ENCODE measurements at places on chromosomes 3 and 15. TPM values are rescaled to one million over a fixed set of nuclear protein-coding genes. Genes with fewer than 3 reads are reported as not detected.

DNA sequence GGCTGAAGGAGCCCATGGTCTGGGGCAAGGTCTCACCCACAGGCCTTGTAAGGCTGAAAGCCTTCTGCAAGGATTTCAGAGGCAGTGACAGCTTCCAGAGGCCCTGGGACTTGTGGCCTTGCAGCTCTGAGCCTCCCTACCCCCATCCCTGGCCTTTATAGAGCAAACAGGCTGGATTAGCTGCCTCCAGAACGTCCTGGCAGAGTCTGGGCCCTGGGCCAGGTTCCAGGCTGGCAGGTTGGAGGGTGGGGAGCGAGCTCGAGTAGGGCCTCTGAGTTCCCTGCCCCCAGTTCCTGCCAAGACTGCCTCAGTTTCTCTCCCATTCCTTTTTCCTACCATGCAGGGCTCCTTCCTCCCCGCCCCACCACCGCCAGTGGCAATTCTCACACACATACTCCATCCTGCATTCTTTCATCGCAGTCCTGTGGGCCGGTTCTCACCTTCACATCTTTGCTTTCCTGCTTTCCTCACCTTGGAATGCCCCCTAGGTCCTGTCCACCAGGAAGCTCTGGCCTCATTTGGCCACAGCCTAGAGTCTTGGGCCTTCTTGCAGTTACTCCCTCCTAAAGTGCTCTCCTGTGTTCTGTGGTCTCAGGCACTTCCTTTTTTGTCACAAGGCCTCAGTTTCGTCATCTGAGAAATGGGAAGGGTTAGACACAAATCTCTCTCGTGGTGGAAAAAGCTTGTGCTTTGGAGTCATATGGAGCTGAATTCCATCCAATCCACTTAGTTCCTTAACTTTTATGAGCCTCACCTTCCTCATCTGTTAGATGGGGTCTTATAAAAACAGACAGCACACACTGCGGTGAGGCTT is 2.7 kb downstream of the LMAN1L start:
- DNase-seq, result no peak

DNA sequence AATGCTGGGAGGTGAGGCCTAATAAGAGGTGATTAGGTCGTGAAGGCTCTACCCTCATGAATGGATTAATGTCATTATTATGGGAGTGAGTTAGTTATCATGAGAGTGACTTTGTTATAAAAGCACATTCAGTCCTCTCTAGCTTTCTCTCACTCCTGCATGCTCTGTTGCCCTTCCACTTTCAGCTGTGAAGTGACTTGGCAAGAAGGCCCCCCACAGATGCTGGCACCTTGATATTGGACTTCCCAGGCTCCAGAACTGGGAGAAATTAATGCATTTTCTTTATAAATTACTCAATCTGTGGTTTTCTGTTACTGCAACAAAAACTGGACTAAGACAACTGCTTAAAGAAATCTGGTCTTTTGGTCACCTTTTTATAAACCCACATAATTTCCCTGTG is 144.3 kb downstream of the FBN1 start:
- no peak for DNase-seq

The ANKRD63 gene
- not detected for total RNA-seq

DNA sequence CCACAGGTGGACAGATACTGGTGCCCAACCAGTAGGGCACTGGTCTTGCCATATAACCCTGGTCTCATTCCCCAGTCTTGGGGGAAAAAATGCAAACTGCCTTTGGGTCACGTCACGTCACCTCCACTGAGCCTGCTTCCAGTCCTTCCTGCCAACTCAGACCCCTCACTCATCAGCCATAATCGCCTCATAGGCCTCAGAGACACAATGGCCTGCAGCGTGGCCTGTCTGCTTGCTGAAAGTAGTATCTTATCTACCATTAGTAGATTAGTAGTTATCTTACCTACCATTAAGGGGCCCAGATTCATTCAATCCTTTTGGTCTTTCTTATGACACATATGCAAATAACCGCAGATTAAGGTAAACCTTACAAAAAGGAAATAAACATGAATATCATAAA is 93.8 kb downstream of the FAM174B start:
- DNase-seq, result no peak
